ENCODE measurements at places on chromosomes 6 and 20.

- no peak for DNase-seq
These were observed 12.8 kb upstream of the MANBAL start for GRCh38 chr20:37276494-37277252.

DNA sequence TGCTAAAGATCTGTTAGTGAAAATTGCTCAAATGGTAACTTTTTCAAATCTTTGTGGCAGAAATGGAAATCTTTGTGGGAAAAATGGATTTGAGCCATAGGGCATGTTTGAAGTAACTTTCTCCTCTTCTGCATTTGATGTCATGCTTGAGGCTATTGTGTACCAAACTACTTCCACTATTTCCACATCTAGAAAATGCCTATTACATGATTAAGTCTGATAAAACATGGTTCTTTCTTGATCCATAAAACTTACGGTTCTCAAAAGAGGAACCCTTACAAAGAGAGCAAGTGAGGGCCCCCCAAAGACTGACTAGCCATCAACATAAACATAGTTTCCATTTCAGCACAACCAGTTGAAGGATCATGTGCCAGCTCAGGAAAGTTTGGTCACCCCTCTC, 150.6 kb downstream of the NFATC2 start:
- no peak for DNase-seq

DNA sequence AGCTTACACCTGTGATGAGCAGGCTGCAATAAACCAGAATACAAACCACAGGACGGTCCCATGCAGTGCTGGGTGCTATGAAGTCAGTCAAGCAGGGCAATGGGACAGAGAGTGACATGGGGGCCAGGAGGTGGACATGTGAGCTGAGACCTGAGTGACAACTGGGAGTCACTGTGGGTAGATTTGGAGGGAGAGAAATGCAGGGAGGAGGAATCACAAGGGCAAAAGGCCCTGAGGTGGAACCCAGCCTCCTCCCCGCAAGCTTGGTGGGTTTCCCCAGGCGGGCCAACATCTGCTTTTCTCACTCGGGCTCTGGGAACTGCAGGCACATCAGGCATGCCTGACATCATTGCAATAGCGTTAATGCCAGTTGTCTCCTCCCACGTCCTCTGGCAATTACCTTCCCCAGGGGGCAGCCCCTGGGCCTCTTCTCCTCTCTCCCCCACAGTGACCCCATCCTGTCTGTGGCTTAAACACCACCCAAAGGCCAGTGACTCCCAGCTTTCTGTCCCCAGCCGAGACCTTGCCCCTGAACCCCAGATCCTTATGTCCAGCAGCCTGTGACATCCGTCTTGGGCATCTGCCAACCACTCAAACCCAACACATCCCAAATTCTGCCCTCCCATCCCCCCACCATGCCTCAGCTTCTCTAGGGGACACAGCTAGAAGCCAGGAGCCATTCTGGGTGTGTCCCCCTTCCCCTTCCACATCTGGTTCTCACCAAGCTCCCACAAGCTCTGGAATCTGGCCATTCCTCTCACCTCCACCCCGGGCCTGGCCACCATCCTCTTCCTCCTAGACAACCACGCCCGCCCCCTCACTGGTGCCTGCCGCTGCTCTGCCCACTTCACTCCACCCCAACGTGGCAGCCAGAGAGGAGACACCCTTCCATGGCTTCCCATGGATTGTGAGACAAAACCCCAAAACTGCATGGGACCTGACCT, 28.2 kb downstream of the PDRG1 start:
- no peak for DNase-seq

GRCh38 chr6:144879436-144879835, 594.3 kb downstream of the UTRN start:
- DNase-seq: no peak

GRCh38 chr6:15442467-15442866, 196.6 kb downstream of the JARID2 start:
- no peak for DNase-seq

- no peak for DNase-seq
These were observed 144.3 kb upstream of the TENT5A start for GRCh38 chr6:81896525-81897503.

- no peak for DNase-seq
These were observed 11.4 kb downstream of the NPBWR2 start for GRCh38 chr20:64095927-64096326.

GRCh38 chr6:109212683-109213082, 117.4 kb downstream of the CEP57L1 start:
- DNase-seq: no peak

GRCh38 chr6:31663961-31664789, 622 bp downstream of the GPANK1 start:
- no peak for DNase-seq

DNA sequence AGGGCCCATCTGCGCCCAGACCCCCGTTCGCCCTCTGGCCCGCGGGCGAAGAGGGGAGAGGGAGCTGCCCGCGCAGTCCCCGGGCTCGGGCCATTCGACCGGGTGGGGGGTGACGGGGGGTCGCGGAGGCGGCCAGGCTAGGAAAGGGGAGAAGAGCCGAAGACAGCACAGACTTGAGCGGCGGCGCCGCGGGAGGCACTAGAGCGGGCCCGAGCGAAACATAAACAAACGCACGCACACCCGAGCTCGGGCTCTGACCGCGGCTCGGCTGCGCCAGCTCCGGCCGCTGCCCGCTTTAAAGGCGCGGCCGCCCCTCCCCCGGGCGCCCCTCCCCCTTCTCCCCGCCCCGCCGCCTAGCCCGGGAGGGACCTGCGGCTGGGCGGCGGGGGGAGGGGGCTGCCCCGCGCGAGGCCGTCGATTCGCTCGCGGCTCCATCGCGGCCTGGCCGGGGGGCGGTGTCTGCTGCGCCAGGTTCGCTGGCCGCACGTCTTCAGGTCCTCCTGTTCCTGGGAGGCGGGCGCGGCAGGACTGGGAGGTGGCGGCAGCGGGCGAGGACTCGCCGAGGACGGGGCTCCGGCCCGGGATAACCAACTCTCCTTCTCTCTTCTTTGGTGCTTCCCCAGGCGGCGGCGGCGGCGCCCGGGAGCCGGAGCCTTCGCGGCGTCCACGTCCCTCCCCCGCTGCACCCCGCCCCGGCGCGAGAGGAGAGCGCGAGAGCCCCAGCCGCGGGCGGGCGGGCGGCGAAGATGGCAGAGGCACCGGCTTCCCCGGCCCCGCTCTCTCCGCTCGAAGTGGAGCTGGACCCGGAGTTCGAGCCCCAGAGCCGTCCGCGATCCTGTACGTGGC, at the start of gene FOXO3:
TSS of gene FOXO3 (plus strand) at position 455 of the 846 bp plus-strand sequence. CDS start at position 747, 292 bp downstream.
- DNase-seq: peak; percentile 51

DNA sequence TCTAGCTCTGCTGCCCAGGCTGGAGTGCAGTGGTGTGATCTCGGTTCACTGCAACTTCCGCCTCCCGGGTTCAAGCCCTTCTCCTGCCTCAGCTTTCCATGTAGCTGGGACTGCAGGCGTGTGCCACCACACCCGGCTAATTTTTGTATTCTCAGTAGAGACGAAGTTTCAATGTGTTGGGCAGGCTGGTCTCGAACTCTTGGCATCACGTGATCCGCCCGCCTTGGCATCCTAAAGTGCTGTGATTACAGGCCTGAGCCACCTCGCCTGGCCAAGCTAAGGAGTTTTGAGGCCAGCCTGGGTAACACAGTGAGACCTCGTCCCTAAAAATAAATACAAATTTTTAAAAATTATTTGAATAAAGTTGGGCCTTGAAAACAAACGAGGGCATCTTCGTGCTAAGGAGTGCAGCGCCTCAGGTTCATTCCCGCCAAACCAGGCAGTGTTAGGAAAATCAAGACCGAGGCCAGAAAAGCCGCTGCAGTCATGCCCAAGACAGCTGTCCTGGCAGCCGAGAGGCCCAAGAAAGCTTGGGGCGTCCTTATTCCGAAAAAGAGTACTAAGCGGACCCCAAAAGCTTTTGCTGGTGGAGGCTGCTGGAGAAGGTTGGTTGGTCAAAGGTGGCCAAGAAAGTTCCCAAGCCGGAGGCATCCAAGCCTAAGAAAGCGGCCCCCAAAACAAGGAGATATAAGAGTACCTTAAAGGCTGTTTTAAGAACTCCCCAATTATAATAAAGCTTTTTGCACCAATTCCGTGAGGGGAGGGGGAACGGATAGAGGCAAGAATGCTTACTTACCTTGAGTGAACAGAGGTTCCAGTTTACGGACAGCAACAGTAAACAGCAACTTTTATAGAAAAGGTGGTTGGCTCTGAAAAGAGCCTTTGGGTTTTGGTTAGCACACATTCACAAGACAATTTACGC, 109.0 kb downstream of the HFE start:
- no peak for DNase-seq

DNA sequence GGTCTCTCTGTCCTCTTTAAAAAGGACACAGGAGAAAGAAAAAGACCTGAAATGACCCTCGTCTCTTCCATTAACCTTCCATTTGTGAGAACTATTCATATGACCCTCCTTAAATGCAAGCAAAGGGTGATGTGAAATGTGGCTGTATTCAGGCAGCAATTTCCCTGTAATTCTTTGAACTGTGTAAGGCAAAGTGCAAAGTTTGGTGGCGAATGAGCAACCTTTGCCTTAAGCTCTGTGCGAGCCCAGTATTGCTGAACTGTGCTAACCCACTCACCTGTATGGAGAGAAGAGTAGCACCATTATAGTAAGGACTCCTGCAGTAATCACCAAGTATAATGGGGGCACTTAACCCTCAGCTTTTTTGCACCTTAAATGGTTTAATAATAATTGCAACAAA, 223.4 kb downstream of the PLCB1 start:
- DNase-seq: no peak

DNA sequence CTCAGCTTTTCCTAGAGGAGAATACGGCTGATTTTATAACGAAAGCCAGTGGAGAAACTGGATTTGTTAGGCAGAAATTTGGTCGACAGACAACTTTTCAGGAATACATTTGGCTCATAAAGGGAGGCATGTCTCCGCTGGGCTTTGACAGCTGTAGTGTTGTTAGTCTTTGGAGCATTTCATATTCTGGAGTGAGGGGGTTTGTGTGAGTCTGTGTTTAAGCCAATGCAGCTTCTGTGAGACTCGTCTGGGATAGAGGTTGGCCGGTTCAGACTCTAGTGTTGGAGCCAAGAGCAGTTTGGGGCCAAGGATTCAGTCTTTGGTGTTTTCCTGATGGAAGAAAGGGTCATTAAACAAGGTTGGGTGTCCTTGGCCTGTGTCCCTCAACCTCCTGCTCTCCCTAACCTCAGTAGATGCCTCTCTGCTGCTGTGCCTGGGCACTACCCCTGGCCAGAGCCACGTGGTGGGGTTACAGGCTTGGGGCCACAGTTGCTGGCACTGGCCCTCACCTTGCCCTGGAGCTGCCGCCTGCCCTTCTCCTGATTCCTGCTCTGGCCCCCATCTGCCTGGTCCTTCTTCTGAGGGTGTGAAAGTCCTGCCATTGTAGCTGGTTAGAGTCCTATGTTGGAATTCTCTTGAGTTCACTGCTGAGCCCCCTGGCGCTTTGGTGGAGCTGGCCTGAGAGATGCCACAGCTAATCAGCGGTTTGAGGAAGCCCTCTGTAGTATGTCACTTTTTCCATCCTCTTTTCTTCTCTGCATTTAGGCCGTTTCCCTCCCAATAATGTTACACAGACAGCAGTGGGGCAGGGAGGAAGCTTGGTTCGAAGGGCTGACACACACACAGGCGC, 6.9 kb downstream of the PTK7 start:
- DNase-seq: no peak

DNA sequence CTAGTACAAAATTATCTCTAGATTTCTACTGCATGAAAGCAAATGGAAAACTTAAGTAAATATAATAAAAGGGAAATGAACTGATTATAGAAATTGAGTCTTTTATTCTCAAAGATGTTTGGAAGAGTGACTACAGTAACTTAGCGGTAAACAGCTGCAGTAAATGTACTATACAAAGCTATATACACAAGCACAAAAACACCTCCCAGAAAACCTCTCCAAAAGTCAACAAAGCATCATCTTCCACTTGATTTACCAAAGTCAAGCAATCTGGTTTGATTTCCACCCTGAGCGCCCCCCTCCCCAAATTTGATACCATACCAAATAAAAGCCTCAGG, 142.1 kb upstream of the SHLD1 start:
- no peak for DNase-seq

GRCh38 chr6:17527076-17527475, 73.0 kb upstream of the FAM8A1 start:
- DNase-seq: no peak

- DNase-seq: no peak
These were observed 88.2 kb upstream of the NAA20 start for GRCh38 chr20:19929012-19929360.

GRCh38 chr6:41353333-41353732, 17.9 kb downstream of the NCR2 start:
- no peak for DNase-seq

- DNase-seq: no peak
These were observed 17.2 kb downstream of the CHMP4B start for GRCh38 chr20:33828326-33828844.

- no peak for DNase-seq
These were observed 38.2 kb upstream of the TTPAL start for GRCh38 chr20:44437497-44437896.

DNA sequence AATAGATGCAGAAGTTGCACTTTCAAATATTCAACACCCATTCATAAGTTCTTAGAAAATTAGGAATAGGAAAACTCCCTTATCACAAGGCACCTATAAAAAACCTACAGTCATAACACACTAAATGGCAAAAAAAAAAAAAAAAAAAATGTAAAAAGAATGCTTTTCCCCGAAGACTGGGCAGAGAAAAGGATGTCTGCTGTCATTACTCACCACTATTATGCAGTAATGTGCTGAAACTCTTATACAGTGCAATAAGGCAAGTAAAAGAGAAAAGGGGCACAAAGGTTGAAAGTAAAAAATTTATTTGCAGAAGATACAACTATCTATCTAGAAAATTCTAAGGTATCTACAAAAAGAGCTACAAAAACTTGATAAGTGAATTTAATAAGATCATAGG, 607.8 kb upstream of the ARID1B start:
- no peak for DNase-seq

DNA sequence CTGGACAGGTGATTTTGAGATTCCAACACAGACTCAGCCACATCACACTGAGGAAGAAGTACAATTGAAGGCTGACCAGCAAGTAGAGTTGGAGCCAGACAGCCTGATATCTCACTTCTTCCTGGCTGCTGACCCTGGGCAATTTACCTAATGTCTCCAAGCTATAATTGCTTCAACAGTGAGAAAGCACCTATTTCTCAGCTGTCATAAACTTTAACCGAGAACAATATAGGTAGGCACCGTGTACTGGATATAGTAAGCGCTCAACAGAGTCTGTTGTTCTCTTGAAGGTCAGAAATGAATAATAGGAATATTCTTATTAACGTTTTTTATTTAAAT, 28.3 kb downstream of the STX7 start:
- DNase-seq: no peak

GRCh38 chr6:21413428-21413827, 180.1 kb upstream of the SOX4 start:
- DNase-seq: no peak

Data from activated T-cell treated with anti-CD3 and anti-CD28 coated beads for 24 hours (primary cell).